Left hindlimb (tissue), 1 donor: ENCODE measurements at places on chromosomes 6 and 20.

DNA sequence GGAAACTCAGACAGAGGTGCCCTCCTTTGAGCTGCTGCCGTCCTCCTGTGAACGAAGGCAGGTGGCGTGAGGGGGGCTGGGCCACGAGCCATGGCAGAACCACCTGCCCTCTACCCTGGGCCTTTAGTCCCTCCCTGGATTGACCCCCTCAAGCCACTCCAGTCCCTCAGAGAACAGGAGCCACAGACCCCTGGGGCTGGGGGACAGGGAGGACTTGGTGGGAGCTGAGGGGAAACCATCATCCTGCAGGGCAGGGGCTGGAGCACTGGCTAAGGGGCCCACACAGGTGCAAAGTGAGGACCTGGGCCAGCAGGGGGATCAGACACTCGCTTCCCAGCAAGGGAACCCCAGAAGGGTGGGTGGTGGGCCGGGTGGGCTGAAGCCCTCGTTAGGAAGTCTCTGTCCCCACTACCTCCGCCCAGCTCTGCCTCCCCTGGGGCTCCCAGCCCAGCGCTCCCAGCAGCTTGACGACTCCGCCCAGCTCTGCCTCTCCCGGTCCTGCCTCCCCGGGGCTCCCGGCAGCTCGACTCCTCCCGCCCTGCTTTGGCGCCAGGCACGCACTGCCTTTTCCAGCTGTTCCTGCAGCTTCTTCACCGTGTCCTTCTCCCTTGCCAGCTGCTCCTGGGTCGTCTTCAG is 44.4 kb downstream of the DSTN start:
- DNase-seq, result peak; percentile 74

DNA sequence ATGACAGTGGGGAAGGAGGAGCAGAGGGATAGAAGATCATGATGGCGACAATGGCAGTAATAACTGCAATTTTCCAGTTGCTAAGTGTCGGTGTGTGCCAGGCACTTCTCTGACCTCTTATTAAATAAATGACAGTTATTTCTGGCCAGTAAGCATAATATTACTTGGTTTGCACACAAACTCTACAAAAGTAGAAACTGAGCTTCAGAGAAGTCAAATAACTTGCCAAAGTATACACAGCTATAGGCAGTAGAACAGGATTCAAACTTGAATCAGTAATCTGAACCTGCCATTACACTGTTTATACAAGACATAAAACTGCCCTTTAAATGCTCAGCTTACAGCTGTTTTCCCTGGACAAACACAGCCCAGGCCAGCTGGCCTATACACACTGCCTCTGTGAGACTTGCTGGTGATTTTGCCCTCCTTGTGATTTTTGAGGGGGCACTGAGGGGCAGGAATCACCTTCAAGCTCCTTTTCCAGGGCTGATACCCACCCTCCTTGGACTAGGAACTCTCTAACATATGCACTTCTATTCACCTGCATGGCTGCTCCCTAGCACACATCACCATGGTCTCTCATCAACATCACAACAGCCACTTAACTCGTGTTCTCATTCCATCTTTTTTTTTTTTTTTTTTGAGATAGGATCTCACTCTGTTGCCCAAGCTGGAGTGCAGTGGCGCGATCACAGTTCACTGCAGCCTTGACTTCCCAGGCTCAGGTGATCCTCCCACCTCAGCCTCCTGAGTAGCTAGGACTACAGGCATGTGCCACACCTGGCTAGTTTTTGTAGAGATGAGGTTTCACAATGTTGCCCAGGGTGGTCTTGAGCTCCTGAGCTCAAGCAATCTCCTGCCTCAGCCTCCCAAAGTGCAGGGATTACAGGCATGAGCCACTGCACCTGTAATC is 63.6 kb downstream of the SLC23A2 start:
- DNase-seq, result no peak

GRCh38 chr20:8505476-8506200 is 373.6 kb downstream of the PLCB1 start:
- DNase-seq, result no peak

DNA sequence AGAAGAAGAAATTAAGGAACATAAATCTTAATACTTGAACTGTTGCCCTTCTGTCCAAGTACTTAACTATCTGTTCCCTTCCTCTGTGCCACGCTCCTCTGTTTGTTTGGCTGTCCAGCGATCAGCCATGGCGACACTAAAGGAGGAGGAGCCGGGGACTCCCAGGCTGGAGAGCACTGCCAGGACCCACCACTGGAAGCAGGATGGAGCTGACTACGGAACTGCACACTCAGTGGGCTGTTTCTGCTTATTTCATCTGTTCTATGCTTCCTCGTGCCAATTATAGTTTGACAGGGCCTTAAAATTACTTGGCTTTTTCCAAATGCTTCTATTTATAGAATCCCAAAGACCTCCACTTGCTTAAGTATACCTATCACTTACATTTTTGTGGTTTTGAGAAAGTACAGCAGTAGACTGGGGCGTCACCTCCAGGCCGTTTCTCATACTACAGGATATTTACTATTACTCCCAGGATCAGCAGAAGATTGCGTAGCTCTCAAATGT is 17.1 kb downstream of the IRF4 start:
- DNase-seq, result peak; percentile 77

- DNase-seq, result no peak
Observed at GRCh38 chr20:6819599-6819998, 52.1 kb downstream of the BMP2 start.

- DNase-seq, result no peak
Observed at GRCh38 chr6:106249658-106250057, 75.9 kb downstream of the ATG5 start.

- DNase-seq, result no peak
Observed at GRCh38 chr6:88483424-88483823, 317.3 kb upstream of the CNR1 start.

GRCh38 chr6:154791556-154792317 is 58.5 kb downstream of the SCAF8 start:
- DNase-seq, result no peak
